ENCODE measurements at places on chromosomes 13 and 19.

DNA sequence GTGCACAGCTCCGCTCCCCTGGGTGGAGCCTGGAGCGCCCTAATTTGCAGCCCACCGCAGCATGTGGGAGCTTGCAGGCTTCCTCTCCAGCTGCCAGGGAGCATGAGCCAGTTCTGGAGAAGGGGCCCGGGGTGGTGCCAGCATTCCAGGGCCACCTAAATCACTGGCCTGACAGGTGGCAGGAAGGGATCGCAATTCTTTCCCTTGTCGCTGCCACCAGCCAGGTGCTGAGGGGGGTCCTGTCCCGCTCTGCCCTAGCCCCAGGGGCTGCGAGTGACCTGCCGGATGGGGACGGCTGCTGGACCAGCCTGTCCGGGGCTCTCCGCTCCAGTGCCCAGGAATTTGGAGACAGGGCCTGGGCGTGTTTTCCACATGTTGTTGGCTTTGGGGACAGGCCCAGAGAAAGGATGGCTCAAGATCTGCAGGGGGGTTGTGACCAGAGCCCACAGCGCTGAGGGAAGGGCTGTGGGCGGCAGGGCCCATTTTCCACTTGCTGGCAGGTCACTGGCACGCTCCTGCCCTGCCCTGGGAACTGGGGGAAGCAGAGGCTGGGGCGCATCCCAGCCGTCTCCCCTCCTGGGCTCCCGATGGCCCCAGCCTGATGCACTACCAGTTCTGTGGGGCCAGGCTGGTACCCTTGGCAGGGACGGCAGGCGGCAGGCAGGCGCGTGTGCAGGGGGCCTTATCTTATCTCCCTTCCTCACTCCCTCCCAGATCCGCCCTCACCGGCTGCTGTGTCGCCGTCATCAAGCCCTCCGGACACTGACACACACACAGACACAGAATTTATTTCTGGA, 9.5 kb downstream of the NDUFA11 start:
- DNase-seq = no peak

- no peak for DNase-seq
Measured at GRCh38 chr19:41926763-41927496, 1.3 kb downstream of the ERFL start.

DNA sequence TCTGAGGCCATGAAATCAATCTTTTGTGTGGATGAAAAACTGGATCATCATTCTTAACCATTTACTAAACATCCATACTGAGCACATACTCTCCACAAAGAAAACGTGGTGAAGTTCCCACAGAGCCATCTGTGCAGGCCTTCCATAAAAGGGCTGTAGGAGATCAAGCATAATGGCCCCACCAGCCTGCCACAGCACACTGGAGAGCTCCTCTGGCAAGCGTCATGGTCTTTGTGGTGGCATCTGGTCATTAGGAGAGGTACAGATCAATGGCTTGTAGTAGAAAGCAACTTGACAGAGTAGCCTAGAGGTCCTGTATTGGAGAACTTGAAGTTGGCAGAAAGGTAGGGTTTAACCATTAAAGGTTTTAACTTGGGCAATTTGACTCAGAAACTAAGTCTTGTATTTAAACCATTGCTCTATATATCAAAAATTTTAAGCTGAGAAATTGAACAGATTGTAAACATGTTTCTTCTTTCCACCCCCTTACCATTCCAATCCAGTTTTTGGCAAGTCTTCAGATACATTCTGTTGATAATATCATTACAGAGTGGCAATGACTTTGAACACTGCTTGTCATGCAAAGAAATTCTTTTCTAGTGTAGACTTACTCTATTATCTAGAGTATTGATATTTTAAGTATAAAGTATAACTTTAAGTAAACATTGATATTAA, 128.3 kb downstream of the LMO7 start:
- no peak for DNase-seq

DNA sequence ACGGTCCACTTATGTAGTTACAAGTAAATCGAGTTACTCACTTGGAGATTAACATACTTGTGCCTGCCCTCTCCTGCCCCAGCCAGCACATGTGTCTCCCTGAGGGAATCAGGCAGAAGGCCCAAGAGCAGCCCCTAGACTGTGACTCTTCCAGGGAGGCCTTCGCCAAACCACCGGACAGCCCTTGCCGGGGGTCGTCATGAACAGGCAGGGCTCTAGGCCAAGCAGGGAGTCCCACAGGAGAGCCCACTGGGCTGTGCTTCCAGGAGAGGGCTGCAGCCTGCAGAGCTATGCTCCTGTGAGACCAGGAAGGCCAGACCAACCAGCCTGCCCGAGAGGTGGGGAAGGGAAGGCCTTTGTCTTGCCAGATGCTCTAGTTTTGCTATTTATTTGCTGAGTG, 283.3 kb downstream of the FOXO1 start:
- DNase-seq = no peak

DNA sequence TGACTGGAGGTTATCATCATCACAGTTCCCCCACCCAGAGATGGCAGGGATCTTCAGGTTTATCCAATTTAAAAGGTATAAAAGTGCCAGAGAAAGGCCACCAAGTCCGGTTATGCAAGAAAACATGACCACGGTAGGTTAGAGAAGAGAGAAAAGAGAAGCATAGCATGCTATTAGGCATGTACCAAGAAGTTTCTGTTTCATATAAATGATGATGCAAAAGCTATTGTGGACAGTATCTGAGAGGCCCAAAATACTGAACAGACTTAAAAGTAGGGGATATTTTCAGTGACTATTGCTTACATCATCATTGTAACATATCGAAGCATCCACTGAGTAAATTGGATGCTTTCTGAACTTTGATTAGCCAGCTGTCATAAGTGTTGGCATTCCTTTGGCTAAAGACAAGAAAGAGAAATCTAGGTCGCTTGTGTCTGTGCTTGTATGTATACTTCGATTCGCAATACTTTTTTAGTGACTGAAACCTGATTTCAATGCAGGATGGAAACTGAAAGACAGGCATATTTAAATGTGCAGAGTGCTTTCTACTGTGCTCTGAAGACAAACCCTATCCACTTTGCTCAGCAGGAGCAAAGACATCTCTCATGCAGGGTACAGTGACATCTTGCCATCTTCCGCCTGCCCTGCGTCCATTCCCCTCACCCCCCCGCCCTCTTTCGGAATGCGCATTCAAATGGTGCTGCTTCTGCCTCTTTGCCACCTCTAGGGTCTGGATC, 180.3 kb downstream of the SHISA2 start:
- DNase-seq = no peak

DNA sequence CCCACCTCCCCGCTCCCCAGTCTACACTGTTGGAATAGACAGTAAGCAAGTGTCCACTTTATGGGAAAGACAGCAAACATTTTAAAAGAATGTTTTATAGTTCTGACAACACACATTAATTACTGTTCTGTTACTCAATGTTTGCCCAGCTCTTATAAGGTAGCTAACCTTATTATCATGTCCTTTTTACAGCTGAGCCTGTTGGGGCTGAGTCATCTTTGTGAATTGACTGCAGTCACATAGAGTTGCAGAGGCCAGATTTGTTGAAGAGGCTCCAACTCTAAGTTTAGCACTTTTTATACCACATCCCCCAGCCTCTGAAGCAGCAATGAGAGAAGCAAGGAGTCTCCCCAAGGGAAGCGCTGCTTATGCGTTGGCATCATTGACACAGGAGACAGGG, 76.2 kb downstream of the C13orf42 start:
- DNase-seq = no peak

GRCh38 chr13:95239283-95239682, 62.0 kb downstream of the ABCC4 start:
- DNase-seq = no peak

GRCh38 chr19:41525989-41526388, 50.0 kb upstream of the CEACAM21 start:
- DNase-seq = no peak

DNA sequence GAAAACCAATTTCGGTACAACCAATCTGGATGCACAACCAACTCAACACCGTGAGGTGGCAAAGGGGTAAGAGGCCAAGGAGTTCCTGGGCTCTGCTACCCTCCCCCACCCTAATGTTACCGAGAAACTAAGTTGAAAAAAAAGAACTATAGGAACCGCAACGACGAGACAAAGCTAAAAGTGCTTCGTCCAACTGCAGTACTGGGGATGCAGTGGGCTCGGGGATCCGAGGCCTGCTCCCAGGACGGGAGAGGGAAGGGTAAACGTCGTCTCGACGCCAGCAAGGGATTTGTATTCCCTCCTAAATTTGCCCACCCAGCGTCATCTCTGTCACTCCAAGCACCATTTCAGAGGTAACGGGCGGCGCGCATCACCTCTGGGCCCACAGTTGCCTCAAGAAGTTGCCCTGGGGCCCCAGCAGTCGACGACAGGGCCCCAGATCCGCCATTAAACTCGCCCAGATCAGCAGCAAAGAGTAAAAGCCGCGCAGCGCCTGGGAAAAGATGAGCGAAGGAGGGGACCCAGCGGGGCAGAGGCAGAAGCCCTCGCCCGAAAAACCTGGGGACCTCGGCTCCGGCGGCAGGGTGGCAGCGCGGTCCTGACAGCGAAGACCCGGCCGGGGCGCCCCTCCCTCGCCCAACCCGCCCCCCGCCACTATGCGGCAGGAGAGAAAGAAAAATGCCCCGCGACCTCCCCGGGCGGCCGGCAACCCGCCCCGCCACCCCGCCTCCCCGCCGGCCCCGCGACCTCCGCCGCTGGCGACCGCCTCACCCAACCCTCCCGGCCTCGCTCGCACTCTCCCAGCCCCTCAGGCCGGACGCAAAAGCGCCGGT, 752 bp downstream of the ZMYM5 start:
- no peak for DNase-seq
